Cardiac muscle cell (in vitro differentiated cells and primary cell): ENCODE measurements at places on chromosomes 6 and 20. TPM values are rescaled to one million over a fixed set of nuclear protein-coding genes. Genes with fewer than 3 reads are reported as not detected.

SYTL3 gene
- total RNA-seq: 6.7 and 9.9 TPM in 2 replicates

HSPA1L gene
- total RNA-seq: 1.6 and 3.1 TPM in 2 replicates

JPH2 gene
- total RNA-seq: 154 and 205 TPM in 2 replicates

PTK6 gene
- not detected in 2 replicates for total RNA-seq

PRRT1 gene
- total RNA-seq: 0.78 and 4.4 TPM in 2 replicates

HUS1B gene
- 1.2 and 1.9 TPM in 2 replicates for total RNA-seq

RBM12 gene
- total RNA-seq: 38.5 and 43.3 TPM in 2 replicates

CDC25B gene
- total RNA-seq: 16.9 and 59.9 TPM in 2 replicates

ADTRP gene
- not detected in 2 replicates for total RNA-seq

BEND3 gene
- 6.8 and 7.7 TPM in 2 replicates for total RNA-seq

IFNGR1 gene
- total RNA-seq: 19.2 and 23.2 TPM in 2 replicates

TSBP1 gene
- total RNA-seq: not detected in 2 replicates

C4A gene
- total RNA-seq: 2.1 and 2.2 TPM in 2 replicates

FNDC11 gene
- 3.4 and 3.7 TPM in 2 replicates for total RNA-seq

SIRPA gene
- total RNA-seq: 43.0 and 58.3 TPM in 2 replicates

SNX21 gene
- total RNA-seq: 109 and 270 TPM in 2 replicates

PPIL6 gene
- 4.1 and 7.3 TPM in 2 replicates for total RNA-seq

RBBP8NL gene
- total RNA-seq: not detected in 2 replicates

BMP5 gene
- 112 and 123 TPM in 2 replicates for total RNA-seq

EPHA7 gene
- total RNA-seq: 52.6 and 59.0 TPM in 2 replicates

SGK2 gene
- total RNA-seq: 0.88 and 2.4 TPM in 2 replicates

SNAP91 gene
- 18.3 and 26.0 TPM in 2 replicates for total RNA-seq

MEP1A gene
- not detected in 2 replicates for total RNA-seq
